ENCODE measurements at places on chromosomes 4 and X.

GRCh38 chr4:105725623-105726022 is 17.0 kb downstream of the GSTCD start:
- H3K27ac ChIP-seq: no peak overlapping the region
- H3K4me1 ChIP-seq: no peaks in the 10 kb centered on the region
- H3K4me3 ChIP-seq: no peak overlapping the region
- H3K27me3 ChIP-seq: no peaks in the 10 kb centered on the region

GRCh38 chr4:34193451-34194154 is 2050.7 kb downstream of the ARAP2 start:
- H3K36me3 ChIP-seq: no peaks in the 10 kb centered on the region
- no peaks in the 10 kb centered on the region for H3K4me1 ChIP-seq
- no peak for DNase-seq
- H3K4me3 ChIP-seq: no peak overlapping the region

- H3K27me3 ChIP-seq: no peaks in the 10 kb centered on the region
- no peaks in the 10 kb centered on the region for H3K36me3 ChIP-seq
- H3K4me3 ChIP-seq: no peak overlapping the region
- H3K4me1 ChIP-seq: no peaks in the 10 kb centered on the region
- DNase-seq: no peak
Measured at GRCh38 chr4:166625018-166625637, 609.2 kb downstream of the SPOCK3 start.

DNA sequence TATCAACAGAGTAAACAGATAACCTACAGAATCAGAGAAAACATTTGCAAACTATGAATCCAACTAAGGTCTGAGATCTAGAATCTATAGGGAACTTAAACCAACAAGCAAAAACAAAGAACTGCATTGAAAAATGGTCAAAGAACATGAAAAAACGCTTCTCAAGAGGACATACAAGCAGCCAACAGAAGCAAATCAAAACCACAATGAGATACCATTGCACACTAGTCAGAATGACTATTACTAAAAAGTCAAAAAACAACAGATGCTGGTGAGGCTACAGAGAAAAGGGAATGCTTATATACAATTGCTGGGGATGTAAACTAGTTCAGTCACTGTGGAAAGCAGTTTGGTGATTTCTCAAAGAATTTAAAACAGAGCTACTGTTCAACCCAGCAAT is 255.7 kb downstream of the TMEM47 start:
- H3K36me3 ChIP-seq: no peaks in the 10 kb centered on the region
- no peaks in the 10 kb centered on the region for H3K27me3 ChIP-seq
- no peak for DNase-seq
- H3K27ac ChIP-seq: no peak overlapping the region

DNA sequence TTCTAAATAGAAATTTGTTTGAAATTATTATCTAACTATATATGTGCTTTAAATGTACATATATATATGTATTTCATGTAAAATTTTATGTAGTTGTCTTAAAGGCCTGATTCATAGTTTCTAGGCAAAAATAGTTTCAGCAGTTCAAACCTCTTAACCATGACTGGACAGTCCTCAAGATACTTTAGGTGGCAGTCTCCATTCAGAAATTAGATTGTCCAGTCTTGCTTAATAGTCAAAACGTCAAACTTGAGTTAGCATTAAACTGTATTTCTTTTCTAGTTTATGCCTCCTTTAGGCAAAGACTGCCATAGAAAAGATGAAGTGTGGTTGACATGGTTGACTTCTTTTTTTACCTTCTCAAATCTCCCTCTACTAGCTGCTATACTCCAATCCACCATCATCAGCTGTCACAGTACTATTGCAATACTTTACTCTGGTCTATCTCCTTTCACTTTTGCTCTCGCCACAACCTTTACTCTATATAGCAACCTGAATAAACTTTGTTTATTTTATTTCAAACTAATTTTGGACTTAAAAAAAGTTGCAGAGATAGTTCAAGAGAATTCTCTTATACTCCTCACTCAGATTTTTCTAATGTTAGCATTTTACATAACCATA is 395.6 kb upstream of the DIPK2B start:
- no peak overlapping the region for H3K27ac ChIP-seq
- H3K36me3 ChIP-seq: no peaks in the 10 kb centered on the region
- H3K27me3 ChIP-seq: no peaks in the 10 kb centered on the region
- H3K4me3 ChIP-seq: no peak overlapping the region
- no peaks in the 10 kb centered on the region for H3K4me1 ChIP-seq

- no peak for DNase-seq
- H3K27ac ChIP-seq: no peak overlapping the region
Measured at GRCh38 chr4:12707381-12708175, 776.6 kb downstream of the RAB28 start.

DNA sequence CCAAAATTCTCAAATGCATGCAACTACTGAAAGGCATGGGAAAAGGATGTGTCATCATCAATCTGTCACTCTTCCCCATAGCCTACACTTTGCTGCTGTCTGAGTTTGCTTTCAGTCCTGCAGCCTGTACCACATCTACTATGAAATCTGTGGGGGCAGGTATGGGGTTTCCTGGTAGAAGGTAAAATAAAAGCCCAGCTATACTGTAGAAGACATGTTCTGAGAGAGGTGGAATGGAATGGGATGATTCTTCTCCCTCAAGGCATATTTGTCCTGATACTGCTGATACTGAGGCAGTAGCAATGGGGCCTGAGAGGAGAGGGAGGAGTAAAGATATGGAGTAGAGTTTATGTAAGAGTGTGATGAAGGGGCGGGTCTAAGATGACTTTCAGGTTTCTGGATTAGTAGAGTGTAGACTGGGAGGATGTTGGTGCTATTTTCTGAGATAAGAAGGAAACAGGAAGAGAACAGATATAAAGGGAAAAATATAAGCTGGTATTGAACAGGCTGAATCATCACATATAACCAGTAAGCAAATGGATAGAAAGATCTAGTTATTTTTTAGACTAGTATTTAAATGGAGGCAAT is 38.7 kb upstream of the GYPA start:
- no peak overlapping the region for H3K27ac ChIP-seq
- no peaks in the 10 kb centered on the region for H3K4me1 ChIP-seq
- no peaks in the 10 kb centered on the region for H3K27me3 ChIP-seq

DNA sequence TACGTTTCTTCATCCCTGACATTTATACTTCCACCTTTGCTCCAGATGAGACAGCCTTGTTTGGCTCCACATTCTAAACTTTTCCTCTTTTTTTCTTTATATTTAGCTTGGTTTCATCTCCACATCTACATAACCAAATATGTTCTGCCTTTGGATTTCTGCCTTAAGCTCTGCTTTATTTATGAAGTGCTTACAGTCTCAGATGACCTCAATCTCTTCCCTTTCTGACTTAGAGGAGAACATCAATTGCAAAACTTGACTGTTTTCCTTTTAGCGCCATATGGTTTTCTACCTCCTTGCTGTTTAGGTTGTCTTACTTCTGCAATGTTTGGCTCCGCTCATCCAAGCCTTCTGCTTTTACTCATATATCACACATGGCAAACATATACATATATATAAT is 7.5 kb downstream of the ASB5 start:
- H3K4me3 ChIP-seq: no peak overlapping the region
- H3K36me3 ChIP-seq: no peaks in the 10 kb centered on the region
- H3K4me1 ChIP-seq: peaks cover 5% of the 10 kb centered on the region
- no peaks in the 10 kb centered on the region for H3K27me3 ChIP-seq

GRCh38 chr4:1400831-1401408 is 5.3 kb downstream of the NKX1-1 start:
- peaks cover 36% of the 10 kb centered on the region for H3K4me1 ChIP-seq
- H3K27ac ChIP-seq: no peak overlapping the region
- H3K36me3 ChIP-seq: no peaks in the 10 kb centered on the region
- H3K27me3 ChIP-seq: peaks cover 67% of the 10 kb centered on the region
- no peak overlapping the region for H3K4me3 ChIP-seq

- H3K4me3 ChIP-seq: peak overlapping the region; percentile 78
- H3K36me3 ChIP-seq: no peaks in the 10 kb centered on the region
- H3K27me3 ChIP-seq: no peaks in the 10 kb centered on the region
- peaks cover 3% of the 10 kb centered on the region for H3K4me1 ChIP-seq
- DNase-seq: peak; percentile 35
- peak overlapping the region; percentile 87 for H3K27ac ChIP-seq
Measured at GRCh38 chrX:102712981-102713625, 855 bp downstream of the GPRASP2 start.

GRCh38 chr4:129233691-129234090 is 137.7 kb downstream of the C4orf33 start:
- no peak for DNase-seq
- peaks cover 16% of the 10 kb centered on the region for H3K27me3 ChIP-seq
- peaks cover 1% of the 10 kb centered on the region for H3K4me1 ChIP-seq
- H3K27ac ChIP-seq: no peak overlapping the region
- H3K4me3 ChIP-seq: no peak overlapping the region

GRCh38 chrX:3963980-3964379 is 250.5 kb upstream of the PRKX start:
- DNase-seq: no peak
- no peaks in the 10 kb centered on the region for H3K4me1 ChIP-seq
- H3K27ac ChIP-seq: no peak overlapping the region
- H3K36me3 ChIP-seq: no peaks in the 10 kb centered on the region

GRCh38 chr4:3703677-3704521 is 62.3 kb upstream of the ADRA2C start:
- H3K4me3 ChIP-seq: no peak overlapping the region
- H3K36me3 ChIP-seq: no peaks in the 10 kb centered on the region
- peak; percentile 13 for DNase-seq
- no peak overlapping the region for H3K27ac ChIP-seq
- peaks cover 9% of the 10 kb centered on the region for H3K4me1 ChIP-seq

DNA sequence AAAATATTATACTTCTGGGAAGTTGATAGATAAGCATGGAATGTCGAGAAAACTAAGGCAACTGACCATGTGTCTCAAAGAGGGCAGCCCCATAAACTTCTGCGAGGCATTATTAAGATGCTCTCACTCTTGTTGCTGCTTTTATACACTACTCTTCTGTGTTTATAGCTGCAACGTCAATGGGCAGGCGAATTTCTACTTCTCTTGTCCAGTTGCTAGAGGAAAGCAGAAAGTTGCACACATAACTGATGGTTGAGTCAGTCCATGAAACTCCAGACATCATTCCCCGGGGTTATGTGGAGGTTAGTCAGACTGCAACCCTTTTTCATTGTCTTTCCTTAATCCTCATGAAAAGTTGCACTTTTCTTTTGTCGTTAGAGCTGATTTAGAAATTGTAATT is 39.8 kb downstream of the VCX3B start:
- no peaks in the 10 kb centered on the region for H3K4me1 ChIP-seq
- H3K36me3 ChIP-seq: no peaks in the 10 kb centered on the region
- no peak overlapping the region for H3K27ac ChIP-seq
- no peak overlapping the region for H3K4me3 ChIP-seq

GRCh38 chrX:15203694-15204093 is 66.2 kb downstream of the ASB9 start:
- no peaks in the 10 kb centered on the region for H3K4me1 ChIP-seq
- H3K4me3 ChIP-seq: no peak overlapping the region
- no peak overlapping the region for H3K27ac ChIP-seq
- H3K27me3 ChIP-seq: no peaks in the 10 kb centered on the region
- no peak for DNase-seq
- H3K36me3 ChIP-seq: no peaks in the 10 kb centered on the region

- H3K36me3 ChIP-seq: no peaks in the 10 kb centered on the region
- H3K4me3 ChIP-seq: peak overlapping the region; percentile 74
- H3K4me1 ChIP-seq: peaks cover 18% of the 10 kb centered on the region
- peak; percentile 81 for DNase-seq
- no peaks in the 10 kb centered on the region for H3K27me3 ChIP-seq
Measured at GRCh38 chrX:275967-276580, 5.1 kb upstream of the PLCXD1 start.
